ENCODE measurements at places on chromosomes 6 and 20.

GRCh38 chr6:168885196-168885595 is 368.4 kb downstream of the THBS2 start:
- no peak for DNase-seq

- no peak for DNase-seq
Measured at GRCh38 chr6:137490006-137490905, 3.9 kb downstream of the OLIG3 start.

DNA sequence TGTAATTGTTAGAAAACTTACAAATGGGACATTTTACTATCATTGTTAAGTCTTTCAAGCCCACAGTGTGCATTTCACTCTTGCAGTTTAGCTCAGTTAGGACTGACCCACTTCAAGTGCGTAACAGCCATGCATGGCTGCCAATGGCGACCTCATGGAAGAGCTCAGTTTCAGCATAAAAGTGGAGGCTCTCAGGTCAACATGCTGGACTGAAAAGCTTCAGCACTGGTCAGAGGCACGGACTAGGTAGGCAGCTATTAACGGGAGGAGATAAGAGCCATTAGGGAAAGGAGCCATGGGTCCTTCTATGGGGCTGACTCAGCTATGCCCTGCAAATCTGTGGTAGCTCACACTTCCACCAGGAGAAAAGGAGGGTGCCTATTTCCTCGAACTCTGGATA is 101.8 kb downstream of the TTLL2 start:
- DNase-seq, result no peak

DNA sequence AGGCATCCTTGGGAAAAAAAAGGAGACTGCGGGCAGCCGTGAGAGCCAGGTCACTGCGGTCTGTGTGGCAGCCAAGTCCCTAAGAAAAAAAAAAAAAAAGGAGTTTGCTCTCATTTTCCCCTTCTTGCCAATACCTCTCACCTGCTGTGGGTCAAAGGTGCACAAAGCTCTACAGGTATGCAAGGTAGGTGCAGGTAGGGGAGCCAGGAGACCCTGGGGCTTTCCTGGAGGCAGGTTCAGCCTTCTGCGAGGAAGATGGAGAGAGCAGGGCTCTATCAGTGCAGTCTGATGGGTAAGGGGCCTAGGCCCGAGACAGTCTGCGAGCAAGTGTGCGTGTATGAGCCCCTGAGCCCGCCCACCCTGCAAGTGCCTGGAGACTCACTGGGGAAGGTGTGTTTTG is 12.3 kb upstream of the SNAI1 start:
- no peak for DNase-seq
